ENCODE measurements at places on chromosomes 5 and 9.

DNA sequence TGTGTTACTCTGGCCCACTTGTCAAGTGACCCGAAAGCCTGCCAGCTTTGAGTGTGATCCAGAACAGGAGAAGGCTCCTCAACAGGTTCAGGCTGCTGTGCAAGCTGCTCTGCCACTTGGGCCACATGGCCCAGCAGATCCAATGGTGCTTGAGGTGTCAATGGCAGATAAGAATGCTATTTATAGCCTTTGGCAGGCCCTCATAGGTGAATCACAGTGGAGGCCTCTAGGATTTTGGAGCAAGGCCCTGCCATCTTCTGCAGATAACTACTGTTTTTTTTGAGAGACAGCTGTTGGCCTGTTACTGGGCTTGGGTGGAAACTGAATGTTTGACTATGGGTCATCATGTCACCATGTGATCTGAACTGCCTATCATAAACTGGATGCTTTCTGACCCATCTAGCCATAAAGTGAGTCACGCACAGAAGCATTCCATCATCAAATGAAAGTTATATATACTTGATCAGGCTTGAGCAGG lies 180.8 kb downstream of the CARTPT start:
- no peak for DNase-seq

DNA sequence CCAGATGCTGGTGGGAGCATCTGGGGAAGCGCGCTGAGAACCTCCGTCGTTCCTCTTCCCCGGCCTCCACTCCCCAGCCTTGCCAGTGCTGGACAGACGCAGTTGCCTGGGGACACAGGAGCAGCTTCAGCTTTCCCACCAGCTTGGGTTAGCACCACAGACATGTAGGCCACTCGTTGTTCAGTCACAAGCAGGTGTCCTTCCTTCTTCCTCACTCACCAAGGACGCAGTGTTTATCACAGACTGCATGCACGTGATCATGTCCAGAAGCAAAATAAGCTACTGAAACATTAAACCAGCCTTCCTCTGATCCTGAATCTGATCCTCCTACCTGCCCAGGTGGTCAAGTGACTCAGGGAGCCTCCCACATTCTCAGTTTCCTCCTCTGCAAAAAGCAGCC lies 232.9 kb downstream of the SYK start:
- no peak for DNase-seq

GRCh38 chr9:94145640-94146039 lies 61.4 kb downstream of the PTPDC1 start:
- no peak for DNase-seq

- no peak for DNase-seq
Measured at GRCh38 chr9:99592834-99593574, 228.7 kb upstream of the NR4A3 start.

DNA sequence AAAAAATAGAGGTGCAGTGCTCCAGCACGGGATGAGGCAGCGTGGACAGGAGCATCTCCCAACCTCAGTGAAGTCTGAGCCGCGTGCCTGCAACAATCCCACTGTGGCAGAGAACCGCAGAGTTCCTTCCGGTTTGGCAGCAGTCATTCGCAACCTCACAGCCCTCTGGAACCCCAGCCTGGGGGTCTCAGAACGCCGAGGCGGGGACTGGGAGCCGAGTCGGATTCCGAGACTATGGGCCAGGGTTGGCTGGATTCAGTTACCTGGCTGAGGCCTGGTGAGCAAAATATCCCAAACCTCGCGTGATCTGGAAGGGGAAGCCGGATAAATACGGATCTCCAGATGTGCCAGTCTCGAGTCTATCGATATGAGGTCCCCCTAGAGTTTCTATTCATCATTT lies 27.0 kb downstream of the CDKN2A start:
- no peak for DNase-seq

DNA sequence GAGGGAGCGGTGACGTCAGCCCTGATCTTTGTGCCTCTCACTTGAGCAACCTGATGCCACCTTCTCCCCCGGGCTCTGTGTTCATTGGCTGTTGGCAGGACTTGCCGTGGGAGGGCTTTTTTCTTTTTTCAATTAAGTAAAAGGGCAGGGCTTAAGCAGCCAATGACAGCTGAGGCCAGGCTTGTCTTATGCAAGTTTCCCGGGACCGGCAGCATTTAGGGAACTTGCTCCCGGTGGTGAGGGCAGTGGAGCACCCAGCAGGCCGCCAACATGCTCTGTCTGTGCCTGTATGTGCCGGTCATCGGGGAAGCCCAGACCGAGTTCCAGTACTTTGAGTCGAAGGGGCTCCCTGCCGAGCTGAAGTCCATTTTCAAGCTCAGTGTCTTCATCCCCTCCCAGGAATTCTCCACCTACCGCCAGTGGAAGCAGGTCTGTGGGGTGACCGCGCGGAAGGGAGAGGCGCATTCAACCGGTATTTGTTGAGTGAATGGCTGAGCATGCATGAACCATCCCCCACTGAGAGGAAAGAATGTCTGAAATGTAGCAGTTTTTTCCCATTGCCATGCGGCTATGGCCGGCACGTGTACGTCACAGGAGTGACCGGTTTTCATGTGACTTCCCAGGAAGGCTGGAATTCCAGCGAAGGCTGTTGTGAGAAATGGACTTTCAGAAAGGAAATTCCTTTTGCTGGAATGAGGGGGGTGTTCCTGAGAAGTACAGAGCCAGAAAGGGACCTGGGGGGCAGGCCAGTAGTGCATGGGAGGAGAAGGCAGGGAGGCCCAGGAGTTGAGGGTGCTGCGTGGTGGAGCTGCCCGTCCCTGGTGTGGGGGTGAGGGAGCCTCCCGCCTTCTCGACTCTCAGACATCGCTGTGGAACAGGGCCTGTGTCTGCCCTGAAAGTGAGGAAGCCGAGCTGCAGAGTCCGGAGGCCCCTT lies 29.0 kb downstream of the PTGES2 start:
- no peak for DNase-seq

GRCh38 chr5:108642170-108642906 lies 105.4 kb upstream of the FER start:
- DNase-seq, result peak; percentile 69

DNA sequence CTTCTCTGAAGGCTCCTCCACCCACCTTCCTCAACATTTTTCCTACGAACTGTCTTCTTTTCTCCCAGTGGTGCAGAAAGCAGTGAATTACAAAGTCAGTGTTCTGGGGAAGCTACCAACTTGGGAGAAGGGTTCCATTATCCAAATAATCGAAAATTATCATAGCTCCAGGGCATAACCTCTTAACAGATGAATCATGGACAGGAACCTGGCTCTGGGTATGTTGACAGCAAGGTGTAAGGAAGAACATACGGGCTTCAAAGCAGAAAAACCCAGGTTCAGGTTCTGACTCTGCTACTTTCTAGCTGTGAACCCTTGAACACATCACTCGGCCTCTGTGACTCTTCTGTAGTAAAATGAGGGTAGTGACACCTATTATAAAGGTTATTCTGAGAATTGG lies 351.3 kb downstream of the ENC1 start:
- DNase-seq, result no peak

GRCh38 chr5:138445547-138446271 lies 6.9 kb downstream of the REEP2 start:
- no peak for DNase-seq

DNA sequence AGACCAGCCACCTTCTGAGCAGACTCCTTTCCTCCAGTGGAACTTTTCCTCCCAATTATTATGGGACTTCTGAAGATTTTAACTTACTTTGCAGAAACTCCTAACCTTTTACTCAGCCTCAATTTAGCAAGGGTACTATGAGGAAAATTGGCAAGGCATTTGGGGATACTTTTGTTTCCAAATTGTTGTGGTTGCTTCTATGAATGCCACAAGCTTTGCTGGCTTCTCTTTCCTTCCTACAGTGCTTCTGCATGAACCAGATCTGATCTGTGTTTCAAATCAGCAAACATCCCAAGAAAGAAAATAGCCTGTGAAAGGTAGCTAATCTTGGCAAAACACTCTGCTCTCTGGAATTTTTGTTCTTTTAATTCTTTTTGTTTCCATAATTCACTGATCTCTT lies 57.3 kb upstream of the TAF11L2 start:
- no peak for DNase-seq

DNA sequence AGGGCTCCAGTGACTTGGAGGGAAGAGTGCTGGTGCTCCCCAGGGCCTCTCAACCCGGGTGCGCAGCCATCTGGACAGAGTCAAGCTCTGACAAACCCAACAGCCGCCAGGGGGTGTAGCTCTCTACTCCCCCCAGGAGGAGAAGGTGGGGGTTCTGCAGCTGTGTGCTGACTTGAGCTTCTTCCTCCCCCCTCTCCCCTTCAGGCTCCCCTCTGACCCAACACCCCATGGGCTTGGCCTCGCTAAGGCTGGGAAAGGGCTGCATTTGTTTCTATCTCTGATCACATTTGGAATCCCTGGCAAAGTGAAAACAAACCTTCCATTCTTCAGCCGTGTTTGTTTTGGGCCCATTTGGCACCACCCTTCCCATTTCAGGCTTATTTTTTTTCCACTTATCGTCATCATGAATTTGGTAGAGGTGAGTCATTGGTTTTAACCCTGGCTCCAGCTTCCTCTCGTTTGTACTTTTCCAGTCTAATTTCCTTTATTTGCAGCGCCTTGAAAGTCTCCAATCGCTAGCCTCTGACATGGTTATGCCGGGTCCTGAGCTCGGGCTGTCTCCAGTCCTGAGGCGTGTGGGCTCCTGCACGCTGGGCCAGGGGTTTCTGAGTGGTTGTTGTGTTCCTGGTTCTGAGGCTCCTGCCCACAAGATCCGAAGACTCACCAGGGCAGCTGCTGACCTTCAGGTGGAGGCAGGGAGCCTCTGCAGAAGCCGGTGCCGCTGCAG lies 36.1 kb downstream of the DAP start:
- no peak for DNase-seq

DNA sequence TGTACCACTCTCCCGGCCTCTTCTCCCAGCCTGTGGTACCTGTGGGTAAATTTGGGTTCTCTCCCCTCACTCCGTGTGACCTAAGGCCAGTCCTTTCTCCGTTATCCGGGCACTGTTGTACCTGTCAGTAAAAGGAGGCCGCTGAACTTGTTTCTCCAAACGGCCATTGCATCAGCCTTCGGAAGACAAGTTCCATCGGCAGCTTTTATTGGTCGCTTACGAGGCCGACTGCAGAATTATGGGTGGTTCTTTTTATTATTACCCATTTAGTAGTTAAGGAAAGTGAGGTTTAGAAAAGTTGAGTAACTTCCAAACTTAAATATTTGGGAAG lies 558 bp downstream of the GRPEL2 start:
- DNase-seq, result no peak

DNA sequence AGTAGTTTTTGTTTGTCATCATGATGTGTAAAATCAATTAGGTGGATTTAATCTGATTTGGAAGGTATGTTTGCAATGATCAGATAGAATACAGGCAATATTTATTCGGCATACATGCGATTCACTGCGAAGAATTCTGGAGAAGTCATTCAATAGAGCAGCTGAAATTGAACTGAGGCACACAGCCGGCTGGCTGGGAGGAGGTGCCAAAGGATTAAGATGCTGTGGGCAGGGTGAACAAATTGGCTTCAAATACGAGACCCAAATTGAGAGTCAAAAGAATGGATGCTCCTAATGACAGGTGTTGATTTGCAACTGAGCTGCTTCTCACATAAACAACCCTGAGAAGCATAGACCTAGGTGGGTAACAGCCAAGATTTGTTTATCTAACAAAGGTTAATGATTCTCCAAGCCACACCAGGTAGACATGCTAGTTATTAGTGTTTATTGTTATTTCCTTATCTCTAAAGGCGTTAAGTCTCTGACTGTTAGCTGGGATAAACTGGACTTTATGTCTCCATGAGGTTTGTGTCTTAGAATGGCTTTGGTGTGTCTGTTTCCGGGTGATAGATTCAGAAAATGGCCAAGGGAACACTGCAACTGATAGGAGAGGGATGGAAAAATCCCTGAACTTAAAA lies 55.3 kb upstream of the CLINT1 start:
- no peak for DNase-seq

GRCh38 chr9:109232449-109233237 lies 65.6 kb upstream of the FRRS1L start:
- no peak for DNase-seq

DNA sequence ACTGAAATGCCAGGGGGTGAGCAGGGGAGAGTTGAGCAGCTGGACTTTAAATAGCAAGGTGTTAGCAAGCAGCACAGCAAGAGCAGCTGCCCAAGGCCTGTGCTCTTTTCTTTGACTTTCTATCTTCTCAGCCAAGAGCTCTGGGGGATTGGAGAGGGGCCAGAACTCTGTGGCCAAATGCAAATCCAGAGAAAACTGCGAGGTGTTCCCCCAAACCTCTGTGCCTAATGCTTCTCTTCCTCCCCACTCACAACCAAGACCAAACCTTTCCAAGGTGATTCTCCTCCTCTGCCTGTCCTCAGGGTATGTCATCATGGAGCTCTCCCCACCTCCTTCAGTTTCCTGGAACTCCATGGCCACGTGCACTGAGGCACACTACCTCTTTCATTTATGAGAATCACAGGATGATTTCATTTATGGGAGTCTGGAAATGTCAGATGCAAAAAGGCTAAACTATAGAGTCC lies 118.7 kb upstream of the WWC1 start:
- no peak for DNase-seq

DNA sequence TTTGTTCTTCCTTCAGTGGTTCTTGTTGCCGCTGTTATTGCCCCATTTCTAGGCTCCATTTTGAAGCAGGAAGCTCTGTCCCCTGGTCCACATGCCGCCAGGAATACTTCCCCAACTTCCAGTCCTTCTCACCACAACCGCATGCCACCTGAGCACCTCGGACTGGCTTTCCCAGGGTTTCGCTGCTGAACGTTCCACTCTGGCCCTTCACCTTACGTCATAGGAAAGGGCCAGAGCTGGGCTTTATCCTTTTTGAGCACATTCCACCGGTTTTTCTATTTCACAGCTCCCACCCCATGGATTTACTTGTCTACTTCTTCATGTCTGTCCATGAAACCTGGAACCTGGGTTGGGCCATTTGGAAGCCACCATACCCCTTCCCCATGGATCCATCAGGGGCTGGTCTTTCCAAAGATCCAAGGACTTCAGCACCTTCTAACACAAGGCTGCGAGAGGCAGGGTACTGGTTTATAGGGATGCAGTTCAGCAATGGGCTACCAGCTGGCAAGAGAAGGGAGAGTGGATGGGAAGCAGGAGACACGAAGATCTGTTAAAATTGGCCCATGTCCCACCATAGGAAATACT lies 557.4 kb downstream of the BNC2 start:
- no peak for DNase-seq

DNA sequence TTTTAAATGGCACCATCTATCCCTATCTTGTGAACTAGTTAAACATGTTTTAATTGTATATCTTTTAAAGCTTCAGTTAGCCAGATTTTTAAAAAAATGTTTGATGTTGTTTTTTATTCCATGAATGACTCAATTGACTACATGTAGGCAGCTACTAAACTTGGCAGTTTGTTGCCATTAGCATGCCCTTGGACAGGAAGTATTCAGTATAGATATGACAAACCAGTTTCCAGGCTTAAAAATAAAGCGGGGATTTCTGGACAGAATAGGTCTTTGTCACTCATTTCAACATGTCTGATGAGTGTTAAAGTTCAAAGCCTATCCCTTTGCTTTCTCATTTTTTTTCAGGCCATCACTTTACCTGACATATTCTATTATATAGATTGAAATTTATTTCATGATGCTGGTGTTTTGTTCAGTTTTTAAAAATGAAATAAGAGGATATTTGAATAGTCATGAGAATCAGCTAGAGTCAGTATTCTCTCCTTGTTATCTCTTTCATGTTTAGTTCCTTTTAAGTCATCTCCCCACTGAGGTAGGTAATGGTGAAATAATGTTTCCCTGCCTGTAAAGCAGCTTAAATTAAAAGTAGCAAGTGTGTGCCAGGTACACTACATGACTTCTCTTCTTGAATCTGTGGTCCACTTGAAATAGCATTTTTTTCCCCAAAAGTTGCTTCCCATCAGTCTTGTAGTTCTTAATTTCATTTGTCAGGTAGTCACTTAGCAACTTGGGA lies 11.9 kb downstream of the TNFAIP8 start:
- DNase-seq, result no peak
